ENCODE measurements at places on chromosomes 16 and 17.

- no peak for DNase-seq
Measured at GRCh38 chr17:15413101-15413771, 54.2 kb downstream of the CDRT4 start.

- peak; percentile 51 for DNase-seq
Measured at GRCh38 chr17:76710863-76711611, at the start of gene MXRA7. Gene MXRA7 (minus strand): TSS chr17:76710965. CDS start chr17:76710946, 19 bp downstream.

GRCh38 chr17:72306037-72306436 is 185.2 kb downstream of the SOX9 start:
- DNase-seq: no peak

- DNase-seq: no peak
Measured at GRCh38 chr16:67395458-67396158, 2.3 kb upstream of the TPPP3 start.

GRCh38 chr16:68013440-68013839 is 2.3 kb downstream of the DPEP2NB start:
- no peak for DNase-seq

DNA sequence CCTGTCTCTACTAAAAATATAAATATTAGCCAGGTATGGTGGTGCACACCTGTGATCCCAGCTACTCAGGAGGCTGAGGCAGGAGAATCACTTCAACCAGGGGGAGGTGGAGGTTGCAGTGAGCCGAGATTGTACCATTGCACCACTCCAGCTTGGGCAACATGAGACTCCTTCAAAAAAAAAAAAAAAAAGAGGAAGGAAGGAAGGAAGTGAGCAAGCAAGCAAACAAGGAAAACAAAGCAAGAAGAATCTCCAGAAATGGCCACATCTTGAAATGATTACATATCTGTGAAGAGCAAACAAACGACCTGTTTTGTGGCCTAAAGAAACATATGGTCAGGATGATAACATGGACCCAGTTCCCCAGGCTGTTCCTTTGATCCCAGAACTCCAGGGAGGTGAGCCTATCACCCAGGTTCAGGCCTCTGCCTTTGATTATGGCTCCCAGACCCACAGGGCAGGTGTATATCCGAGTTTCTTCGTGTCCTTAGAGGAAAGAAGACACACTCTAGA is 8.9 kb downstream of the ACOX1 start:
- no peak for DNase-seq

- DNase-seq: no peak
Measured at GRCh38 chr17:42178817-42179216, 2.1 kb downstream of the KCNH4 start.

DNA sequence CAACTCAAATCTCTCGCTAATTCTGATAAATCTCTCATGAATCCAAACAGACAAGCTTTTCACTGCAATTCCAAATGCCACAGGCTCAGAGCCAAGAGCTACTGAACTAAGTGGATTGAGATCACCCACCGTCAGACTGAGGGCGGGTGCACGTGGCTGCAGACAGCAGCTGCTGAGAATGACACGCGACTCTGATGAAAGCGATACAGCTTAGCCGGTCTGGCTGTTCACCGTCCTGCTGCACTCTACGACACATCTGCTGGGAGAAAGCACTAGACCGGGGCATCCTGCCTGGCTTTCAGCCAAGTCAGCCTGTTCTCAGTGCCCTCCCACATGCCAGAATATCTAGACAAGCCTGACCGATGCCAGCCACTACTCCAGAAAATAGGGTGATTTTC is 42.6 kb downstream of the KLHDC4 start:
- DNase-seq: no peak

GRCh38 chr16:10566613-10567012 is 13.8 kb downstream of the EMP2 start:
- DNase-seq: no peak

- DNase-seq: no peak
Measured at GRCh38 chr16:49901711-49902110, 45.8 kb upstream of the ZNF423 start.

- no peak for DNase-seq
Measured at GRCh38 chr16:82892324-82892723, 265.6 kb downstream of the CDH13 start.

GRCh38 chr17:69908626-69909368 is 166.2 kb upstream of the KCNJ16 start:
- no peak for DNase-seq

DNA sequence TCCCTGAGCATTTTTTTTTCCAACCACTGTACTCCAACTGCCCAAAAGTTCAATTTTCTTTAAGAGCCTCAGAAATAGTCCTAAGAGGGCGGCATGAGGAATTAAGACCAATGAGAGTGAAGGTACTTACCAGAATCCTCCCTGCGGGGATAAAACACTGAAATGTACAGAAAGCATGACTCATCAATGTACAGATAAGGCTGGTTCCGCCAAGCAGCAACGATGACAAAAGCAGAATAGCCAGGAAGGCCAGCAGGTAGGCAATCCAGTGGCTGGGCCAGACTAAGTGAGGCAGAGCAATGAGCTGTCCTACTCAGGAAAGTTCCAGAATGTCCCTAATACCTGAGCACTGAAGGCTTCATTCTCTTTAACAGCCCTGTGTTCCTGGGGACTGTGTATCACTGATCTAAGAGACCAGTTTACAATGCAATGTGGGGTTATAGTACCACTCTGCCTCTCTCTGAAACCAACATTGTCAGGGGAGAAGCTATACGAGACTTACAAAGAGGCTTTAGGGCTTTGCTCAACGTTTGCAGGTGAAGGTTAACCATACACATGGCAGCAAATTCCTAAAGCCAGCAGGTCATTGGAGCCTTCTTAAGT is 11.0 kb upstream of the GPR139 start:
- no peak for DNase-seq

GRCh38 chr17:17108451-17109049 is 66.3 kb downstream of the MPRIP start:
- no peak for DNase-seq

DNA sequence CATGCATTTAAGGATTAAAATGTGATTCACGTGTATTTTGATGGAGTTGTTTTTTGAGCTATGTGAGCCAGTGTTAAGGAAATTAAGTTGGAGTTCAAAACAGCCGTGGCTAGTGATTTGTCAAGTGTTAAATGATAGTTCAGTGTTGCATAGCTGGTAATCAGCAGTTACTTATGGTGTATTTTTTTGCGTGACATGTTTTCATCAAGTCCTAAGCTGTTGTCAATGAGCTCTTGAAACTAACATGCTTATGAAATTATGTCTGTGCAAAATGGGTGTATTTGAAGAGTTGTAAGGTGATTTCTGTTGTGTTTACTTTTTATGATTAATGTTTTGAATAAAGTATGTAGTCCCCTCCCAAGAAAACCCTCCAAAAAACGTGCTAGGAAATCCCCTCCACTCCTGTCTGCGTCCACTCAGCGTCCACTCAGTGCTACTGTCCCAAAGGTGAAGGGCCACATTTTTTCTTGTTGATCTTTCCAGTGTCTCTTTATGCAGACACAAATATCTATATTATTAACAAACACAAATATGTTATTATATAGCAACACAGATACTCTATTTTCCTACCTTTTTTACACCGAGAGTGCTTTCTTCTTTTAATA is 30.0 kb downstream of the USP10 start:
- no peak for DNase-seq

- DNase-seq: no peak
Measured at GRCh38 chr17:80025796-80026195, 9.9 kb downstream of the TBC1D16 start.

GRCh38 chr16:8853150-8853549 is 15.7 kb downstream of the CARHSP1 start:
- DNase-seq: no peak

DNA sequence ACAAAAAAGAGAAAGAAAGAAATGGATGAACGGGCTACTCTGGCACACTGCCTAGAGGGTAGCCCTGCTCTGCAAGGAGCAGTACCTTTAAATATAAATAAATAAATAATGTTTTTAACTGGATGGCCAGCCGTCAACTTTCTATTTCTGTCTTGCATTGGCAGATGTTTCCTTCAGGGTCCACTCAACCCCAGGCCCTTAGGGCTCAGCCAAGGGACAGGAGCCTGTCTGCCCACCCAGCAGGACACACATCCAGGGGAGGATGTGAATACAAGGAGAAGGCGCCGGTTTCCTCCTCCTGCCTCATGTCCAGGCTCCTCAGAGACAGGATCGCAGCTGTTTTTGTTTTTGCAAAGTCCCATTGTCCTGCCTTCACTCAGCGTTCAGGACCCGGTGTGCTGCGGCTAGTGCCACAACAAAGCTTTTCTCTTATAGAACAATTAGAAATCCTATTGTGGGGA is 22.6 kb downstream of the TTYH2 start:
- no peak for DNase-seq

DNA sequence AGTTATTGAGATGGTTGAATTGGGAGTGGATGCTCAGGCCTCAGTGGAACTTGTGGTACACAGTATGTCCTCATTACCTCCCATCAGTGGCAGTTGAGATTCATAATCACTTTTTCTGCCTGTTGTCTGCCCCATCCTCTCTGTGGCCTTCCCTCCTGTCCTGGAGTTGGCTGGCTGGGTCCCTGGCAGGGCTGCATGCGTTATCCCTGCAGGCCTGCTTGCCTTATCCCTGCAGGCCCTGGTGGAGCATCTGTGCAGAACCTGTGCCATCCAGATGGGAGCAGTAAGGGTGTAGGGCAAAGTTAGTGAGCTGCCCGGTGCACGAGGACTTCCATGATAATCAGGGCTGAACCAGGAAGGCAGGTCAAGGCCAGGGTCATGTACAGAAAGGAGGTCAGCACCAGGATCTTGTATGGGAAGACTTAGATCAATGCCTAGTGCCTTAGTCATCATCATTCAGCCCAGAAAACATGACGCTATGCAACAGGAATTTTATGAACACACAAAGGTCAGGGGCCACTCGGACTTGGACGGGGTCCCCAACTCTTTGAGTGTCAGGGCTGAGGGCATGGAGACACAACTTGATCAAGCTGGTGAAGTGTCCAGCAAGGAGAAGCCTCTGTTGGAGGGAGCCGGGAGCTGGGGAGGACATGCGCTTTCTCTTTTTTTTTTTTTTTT is 47.2 kb downstream of the ABCC1 start:
- DNase-seq: no peak

GRCh38 chr17:40309949-40310510 is 1.1 kb downstream of the RARA start:
- no peak for DNase-seq

- no peak for DNase-seq
Measured at GRCh38 chr17:63543822-63544420, 6.4 kb upstream of the DCAF7 start.

- DNase-seq: no peak
Measured at GRCh38 chr17:4305224-4305623, 41.4 kb upstream of the ANKFY1 start.

DNA sequence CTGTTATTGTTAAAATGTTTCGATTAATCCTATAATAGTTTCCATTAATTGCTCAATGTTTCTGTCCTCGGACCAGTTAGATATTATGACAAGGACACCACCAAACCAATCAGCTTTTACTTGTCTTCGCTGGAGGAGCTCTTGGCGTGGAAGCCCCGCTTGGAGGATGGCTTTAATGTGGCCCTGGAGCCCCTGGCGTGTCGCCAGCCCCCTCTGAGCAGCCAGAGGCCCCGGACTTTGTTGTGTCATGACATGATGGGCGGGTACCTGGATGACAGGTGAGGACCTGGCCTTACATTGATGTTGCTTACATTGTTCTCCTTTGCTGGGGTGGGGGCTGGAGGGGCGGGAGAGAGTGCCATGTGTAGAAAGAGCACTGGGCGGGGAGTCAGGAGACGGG is 3.0 kb downstream of the ENGASE start:
- no peak for DNase-seq

DNA sequence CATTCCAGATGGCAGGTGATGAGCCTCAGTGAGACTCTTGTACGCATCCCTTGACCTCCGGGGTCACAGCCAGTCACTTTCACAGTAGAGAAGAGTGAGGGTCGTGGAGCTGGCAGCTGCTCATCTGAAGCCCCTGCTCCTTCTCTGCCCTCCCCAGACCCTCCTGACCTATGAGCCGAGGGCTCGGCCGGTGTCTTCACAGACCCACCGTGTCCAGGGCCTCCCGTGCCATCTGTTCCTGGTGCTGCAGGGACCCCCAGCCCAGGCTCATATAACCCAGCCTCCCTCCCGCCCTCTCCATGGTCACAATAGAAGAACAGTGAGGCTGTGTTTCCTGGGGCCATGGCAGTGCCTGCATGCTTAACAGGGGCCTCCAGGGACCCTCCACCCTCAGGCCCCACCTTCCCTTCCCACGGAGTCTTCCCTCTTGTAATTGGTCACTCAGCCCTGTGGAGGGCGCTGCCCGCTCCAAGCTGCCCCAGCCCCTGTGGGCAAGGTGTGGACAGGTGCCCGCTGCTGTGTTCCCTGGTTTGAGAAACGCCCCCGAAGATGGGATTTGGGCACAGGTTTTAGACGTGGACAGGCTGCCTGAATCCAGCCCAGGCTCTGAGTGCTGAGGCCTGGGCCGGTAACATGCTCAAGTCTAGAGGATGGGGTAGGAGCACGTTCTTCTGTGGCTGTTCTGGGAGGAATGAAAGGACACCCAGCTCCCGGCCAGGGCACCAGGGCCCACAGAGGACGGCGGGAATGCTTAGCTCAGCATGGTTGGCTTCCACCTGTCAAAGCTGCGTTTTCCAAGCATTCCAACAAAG is 38.7 kb downstream of the ACSF3 start:
- no peak for DNase-seq

DNA sequence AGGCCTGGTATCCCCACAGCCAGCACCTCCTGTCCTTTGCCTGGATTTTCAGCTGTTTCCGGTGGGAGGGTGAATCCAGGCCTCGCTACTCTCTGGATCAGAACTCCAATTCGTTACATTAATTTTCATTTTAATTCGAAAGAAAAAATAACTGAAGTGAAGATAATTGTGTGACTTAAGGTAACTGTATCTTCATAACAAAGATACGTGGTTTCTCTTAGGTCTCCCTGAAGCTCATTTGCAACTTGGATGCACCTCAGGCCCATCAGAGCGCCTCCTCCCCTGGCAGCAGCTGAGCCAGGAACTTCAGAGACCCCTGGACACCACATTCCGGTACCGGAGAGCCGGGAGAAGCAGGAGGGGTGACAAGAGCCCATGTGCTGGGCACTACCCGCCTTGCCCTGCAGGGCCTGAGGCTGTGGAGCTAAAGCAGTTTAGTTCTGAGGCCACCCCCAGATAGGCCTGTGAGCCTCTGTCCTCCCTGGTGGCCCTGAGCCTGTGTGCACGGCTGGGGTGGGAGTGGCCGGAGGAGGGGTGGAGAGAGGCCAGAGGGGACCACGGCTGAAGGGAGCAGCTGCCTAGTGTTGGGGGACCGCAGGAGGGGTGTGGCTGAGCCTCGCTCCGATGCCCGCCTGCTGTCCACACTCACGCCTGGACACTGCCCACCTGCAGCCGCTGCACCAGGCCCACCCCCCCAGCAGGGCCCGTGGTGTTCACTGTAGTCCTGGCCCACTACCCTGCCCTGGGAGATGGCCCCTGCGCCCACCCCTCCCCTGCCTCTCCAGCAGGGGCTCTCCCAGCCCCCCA is 11.4 kb upstream of the DUS1L start:
- DNase-seq: no peak

- no peak for DNase-seq
Measured at GRCh38 chr16:472199-472504, 46.7 kb downstream of the RAB11FIP3 start.

GRCh38 chr16:85998171-85998867 is 99.4 kb downstream of the IRF8 start:
- no peak for DNase-seq

GRCh38 chr17:36535669-36536081 is 888 bp downstream of the PIGW start:
- no peak for DNase-seq

- DNase-seq: no peak
Measured at GRCh38 chr16:586645-587590, 2.9 kb upstream of the RAB40C start.

All from effector CD4-positive, alpha-beta T cell (primary cell).